K562 (cell line): ENCODE measurements at places on chromosomes 4 and X. TPM values are rescaled to one million over a fixed set of nuclear protein-coding genes. Genes with fewer than 3 reads are reported as not detected.

Gene F11
- total RNA-seq: not detected in 2 replicates

Gene MAPK10
- total RNA-seq: 0.53 and 0.87 TPM in 2 replicates

Gene SORCS2
- 0.04 TPM in 1 of 2 replicates, not detected in the other for total RNA-seq

Gene GUCY1A1
- total RNA-seq: not detected in 2 replicates

Gene TRIM61
- 0.42 and 0.87 TPM in 2 replicates for total RNA-seq

Gene GRIA3
- total RNA-seq: not detected in 2 replicates

Gene IGSF1
- total RNA-seq: 1.0 and 1.1 TPM in 2 replicates

Gene HPSE
- 0.20 and 0.22 TPM in 2 replicates for total RNA-seq

Gene NKX3-2
- total RNA-seq: 0.69 and 0.85 TPM in 2 replicates

Gene SATL1
- total RNA-seq: 0.07 TPM in 1 of 2 replicates, not detected in the other

Gene STATH
- total RNA-seq: not detected in 2 replicates

Gene SASH3
- total RNA-seq: 0.34 and 0.35 TPM in 2 replicates

Gene SMIM20
- 25.1 and 29.9 TPM in 2 replicates for total RNA-seq
